Type B pancreatic cell (in vitro differentiated cells): ENCODE measurements at places on chromosomes 6 and 20. TPM values are rescaled to one million over a fixed set of nuclear protein-coding genes. Genes with fewer than 3 reads are reported as not detected.

The HSPA1L gene
- 1.8 and 1.9 TPM in 2 replicates for total RNA-seq

The SAMD5 gene
- total RNA-seq = 9.2 and 11.5 TPM in 2 replicates

DNA sequence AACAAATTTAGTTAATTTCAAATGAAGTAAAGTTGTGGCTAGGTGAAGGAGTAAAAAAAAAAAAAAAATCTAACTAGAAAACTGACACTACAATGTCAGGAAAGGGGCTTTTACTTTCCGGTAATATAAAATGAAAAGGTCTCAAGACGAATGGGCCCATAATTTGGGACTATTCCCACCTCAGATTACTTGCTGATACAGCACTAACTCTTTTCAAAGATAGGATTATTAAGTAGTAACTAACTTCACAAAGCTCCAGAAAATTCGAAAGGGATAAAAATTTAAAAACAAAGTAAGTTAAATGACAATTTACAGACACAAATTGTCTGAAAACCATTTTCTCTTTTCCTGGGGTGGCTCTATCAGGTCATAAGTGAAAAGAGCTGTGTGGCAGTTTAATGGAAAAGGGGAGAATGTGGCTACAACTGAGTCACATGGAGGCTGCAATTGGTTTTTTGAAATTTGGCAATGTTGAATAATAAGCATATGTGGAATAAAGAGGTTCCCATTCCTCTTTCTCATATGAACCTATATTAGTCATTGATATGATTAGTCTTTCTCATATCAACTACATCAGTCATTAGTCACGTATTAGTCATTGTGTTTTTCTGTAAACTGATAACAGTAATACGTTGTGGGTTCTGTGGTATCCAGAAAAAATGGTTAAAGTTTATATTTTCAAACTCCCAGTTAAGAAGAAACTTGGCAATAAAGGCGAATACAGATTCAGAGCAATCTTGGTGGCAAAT lies 78.0 kb downstream of the RWDD2A start:
- DNase-seq = no peak

DNA sequence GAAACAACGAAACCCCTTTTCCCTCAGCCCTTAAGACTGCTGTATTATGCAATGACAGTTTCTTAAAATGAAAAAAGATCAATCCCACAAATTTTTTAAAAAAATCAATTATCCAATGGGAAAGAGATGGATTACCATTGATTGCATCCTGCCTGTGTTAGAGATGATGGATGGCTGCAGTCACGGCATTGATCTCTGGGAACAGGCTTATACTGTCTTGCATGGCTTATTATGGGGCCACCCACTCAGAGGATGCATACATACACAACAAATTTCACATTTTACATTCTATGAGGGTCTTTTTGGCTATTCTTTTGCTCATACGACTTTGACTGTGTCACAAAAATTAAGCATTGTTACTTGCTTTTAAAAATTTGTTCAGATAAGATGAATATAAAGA lies 724.3 kb downstream of the HDGFL1 start:
- no peak for DNase-seq

DNA sequence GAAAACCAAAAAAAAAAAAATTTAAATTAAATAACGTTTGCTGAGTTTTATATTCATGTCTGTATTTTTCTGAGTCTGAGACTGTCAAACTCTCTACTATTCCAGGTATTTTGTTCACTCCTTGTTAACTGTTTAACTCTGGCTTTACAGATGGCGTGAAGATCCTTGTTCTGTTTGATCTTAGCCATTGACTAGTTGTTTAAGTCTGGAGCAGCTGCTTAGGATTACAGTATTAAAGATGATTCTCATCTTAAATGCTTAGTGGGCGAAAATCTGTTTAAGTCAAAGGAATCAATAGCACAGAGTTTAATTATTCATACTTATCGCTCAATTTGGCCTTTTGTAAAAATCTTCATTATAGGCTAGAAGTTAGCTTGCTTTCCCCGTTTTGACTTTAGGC lies 2.4 kb downstream of the PHACTR2 start:
- DNase-seq = no peak

DNA sequence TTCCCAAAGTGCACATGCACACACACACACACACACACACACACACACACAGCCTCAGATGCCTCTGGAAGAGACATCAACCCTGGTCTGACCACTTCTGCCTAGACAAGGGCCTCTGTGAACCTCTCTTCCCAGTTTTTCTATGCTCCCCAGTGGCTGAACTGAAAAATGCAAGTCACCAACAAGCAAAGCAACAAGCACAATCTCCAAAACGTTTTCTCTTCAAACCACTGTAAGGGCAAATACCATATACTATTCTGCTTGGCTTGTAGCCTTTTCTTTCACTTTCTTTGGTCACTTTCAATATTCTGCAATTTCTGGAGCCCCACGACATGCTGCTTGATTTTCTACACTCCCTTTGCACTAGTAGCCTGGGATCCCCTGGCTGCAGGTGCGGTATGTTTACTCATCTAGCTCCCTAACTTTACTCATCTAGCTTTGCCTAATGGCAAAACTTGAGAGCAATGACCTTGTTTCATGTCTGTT lies 121.4 kb upstream of the DST start:
- DNase-seq = no peak

DNA sequence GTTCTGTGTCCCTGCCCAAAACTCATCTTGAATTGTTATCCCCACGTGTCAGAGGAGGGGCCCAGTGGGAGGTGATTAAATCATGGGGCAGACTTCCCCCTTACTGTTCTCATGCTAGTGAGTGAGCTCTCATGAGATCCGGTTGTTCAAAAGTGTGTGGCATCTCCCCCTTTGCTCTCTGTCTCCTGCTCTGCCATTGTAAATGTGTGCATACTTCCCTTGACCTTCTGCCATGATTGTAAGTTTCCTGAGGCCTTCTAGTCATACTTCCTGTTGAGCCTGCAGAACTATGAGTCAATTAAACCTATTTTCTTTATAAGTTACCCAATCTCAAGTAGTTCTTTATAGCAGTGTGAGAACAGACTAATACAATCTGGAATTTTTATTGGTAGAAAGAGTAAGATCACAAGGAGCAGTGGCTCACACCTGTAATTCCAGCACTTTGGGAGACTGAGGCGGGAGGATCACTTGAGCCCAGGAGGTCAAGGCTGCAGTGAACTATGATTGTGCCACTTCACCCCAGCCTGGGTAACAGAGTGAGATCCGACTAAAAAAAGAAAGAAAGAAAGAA lies 47.1 kb upstream of the SLC22A16 start:
- DNase-seq = no peak

DNA sequence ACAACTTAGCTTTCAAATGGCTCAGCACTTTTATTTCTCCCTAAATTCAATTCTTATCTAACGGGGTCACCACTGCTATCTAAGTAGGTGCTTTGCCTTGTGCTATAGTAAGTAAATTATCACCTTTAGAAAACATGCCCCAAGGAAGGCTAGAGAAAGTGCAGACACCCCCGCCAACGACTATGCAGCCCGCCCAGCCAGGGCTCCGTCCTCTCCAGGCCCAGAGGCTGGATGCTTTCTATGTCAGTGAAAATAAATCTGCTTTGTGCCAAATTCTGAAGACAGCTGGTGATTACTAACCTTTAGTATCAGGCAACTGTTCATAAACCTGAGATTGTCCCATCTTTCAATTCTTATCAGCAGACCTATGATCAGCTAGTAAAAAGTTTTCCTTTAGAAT lies 14.3 kb downstream of the KIAA0319 start:
- no peak for DNase-seq

DNA sequence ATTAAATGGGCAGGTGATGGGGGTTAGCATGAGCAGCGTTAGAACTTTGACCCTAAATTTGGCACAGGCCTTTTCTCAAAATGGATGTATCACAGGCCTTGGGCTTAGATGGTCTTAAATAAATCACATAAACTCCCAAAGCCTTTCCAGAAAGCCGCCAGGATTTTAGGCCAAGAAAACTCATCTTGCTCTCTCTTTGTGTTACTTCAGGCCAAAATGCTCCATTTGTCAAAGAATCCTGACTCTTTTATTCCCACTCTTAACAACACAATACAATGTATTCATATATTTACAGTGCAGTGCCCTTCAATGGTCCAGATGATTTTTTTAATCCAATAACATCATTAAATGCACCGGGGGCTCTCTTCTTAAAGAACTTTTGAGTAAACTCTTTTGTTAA lies 5.9 kb upstream of the TCP11 start:
- no peak for DNase-seq
